ENCODE measurements at places on chromosomes 1 and 21.

DNA sequence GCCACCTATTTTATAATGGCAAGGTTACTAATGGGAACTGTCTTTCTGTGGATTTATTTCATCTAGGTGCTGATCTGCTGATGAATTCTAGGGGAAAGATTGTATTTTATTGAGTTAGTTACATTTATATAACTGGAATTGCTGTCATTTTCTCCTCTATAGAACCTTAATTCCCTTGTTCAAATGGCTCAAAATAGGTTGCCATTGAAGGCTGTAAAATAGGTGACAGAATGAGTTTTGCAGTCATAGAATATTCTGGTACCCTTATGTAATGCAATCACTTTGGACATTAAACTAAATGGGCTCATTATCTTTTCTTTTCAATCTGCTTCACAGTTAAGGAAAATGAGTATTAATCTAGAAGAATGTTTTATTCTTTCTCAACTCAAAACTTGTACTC, 131.0 kb downstream of the CTH start:
- DNase-seq: no peak

GRCh38 chr1:223176437-223176836, 33.4 kb upstream of the TLR5 start:
- no peak for DNase-seq

- DNase-seq: no peak
These were observed 111.5 kb downstream of the ETS2 start for GRCh38 chr21:38917043-38917774.

DNA sequence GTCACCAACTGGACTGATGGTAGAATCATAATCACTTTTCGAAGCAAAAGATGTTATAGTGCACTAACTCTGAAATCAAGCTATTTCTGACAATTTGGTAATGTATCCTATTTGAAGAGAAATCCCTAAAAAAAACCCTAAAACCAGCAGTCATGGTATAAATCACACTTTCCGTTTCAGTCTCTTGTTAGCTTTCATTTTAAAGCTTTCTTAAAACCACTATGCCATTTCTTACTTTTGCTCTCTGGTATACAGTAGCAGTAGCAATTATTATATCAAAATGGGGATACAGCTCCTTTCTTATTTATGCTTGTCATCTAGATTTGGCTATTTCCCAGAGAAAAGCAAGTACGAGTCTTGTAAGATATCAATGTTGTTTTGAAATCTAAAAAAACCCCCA, 323.3 kb downstream of the KCTD3 start:
- DNase-seq: no peak

DNA sequence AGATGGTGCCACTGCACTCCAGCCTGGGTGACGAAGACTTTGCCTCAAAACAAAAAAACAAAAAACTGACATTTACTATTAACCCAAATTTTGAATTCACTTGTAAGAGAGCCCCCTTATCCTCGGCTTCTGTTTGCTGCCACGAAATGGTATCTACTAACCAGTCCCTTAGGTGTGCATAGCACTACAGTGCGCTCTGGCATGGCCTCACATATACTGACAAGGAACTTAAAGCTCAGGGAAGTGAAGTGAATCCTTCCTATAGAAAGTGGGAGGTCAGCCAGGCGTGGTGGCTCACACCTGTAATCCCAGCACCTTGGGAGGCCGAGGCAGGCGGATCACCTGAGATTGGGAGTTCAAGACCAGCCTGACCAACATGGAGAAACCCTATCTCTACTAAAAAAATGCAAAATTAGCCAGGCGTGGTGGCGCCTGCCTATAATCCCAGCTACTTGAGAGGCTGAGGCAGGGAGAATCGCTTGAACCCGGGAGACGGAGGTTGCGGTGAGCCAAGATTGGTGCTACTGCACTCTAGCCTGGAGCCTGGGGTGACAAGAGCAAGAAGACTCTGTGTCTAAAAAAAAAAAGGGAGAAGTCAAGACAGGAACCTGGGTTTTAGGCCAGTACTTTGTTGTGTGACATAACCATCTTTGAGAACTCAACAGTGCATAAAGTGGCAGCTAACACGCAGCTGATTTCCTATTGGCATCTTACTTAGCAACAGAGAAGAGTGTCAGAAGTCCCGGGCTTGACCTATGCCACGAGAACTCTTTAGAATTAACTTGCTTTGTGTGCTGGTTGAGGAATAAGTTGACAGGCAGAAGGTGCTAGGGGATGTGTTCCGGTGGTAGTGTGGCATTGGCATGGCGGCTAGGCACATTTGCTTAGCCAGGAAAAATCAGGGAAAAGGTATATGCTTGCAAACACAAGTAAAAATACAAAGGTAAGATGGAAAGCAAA, 16.8 kb downstream of the ERRFI1 start:
- no peak for DNase-seq

DNA sequence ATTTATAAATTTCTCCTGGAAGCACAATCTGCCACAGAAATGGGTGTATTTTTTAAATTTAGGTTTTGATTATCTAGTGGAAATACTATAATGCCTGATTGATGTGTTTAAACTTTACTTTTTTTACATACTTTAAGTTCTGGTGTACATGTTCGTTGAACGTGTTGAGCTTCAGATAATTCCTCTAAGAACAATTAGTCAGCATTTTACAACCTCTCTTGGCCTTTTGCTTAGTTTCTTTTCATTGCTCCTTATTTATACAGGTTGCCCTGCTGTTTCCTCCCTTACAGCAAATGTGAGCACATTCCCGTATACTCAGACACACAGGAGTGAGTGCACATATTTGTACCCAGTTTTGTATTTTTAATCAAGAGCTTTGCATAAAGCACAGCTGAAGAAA, 1038.9 kb downstream of the BRINP3 start:
- DNase-seq: no peak

DNA sequence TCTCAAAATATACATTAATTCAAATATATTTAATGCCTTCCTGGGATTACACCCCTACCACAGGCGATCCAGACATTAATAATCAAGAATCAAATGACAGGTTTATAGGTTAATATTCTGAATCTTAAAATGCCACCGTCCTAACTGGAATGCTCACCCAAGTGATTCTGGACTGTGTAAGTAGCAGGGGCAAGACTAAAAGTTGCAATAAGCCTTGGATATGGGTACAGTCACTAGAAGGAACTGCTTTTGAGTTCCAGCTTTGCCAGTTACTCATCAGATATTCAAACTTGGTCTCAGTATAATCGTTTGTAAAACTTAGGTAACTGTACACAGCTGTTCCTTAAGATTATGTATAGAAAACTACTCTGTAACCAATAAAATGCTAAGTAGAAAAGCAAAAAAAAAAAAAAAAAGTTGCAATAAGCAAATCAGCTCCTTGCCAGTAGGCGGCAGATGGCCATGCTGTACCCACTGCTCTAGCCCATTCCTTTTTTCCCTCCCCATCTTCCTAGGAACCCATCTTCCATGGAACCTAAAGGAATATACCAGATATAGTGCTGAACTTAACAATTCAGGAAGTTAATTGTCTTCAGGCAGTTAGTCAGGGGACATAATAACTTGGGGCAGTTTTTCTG, 10.5 kb downstream of the RO60 start:
- DNase-seq: no peak

GRCh38 chr1:162033428-162033827, 9.8 kb upstream of the OLFML2B start:
- no peak for DNase-seq

- DNase-seq: no peak
These were observed 467 bp upstream of the CC2D1B start for GRCh38 chr1:52366517-52366827.

DNA sequence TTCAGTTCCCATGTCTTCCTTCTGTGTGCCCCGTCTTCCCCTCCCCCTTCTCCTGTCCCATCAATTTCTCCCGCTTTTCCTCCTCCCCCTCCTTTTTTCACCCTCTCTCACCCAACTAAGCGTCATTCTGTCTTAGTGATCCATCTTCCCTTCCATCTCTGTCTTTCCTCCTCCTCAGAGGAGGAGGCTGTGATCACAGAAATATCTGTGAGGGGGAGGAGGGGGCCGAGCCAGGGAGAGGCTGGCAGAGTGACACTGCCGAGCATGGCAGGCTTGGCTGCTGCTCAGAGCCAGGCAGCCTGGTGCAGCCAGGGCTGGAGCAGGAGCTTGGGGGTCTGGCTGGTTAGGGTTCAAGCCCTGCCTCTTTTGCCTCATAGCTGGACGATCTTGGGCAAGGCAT, 7.6 kb downstream of the HTR6 start:
- no peak for DNase-seq

DNA sequence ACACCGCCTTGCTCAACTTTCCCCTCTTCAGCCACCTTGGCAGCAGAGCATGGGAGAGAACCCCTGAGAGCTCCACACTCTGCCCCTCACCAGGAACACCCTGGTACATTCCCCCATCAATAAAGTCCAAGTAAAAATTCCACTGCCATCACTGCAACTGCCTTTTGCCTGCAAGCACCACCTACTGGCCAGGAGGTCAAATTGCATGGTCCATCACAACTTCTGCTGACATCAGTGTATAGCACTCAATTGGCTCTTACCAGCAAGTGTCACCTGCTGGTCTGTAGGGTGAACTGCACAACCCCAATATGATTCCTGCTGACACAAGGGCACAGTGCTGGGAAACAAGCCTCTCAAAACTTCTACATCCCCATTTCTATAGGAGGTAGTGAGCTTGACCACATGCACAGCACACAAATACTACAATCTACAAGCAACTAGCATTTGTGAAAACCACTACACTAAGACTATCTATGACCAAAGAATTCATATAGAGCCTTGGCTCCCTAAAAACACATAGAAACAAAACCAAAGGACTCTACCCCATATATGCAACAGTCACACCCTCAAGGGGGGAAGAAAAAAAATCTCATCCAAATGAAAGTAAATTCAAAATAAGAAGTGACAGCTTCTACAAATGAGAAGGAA, 69.2 kb downstream of the FASLG start:
- DNase-seq: no peak

DNA sequence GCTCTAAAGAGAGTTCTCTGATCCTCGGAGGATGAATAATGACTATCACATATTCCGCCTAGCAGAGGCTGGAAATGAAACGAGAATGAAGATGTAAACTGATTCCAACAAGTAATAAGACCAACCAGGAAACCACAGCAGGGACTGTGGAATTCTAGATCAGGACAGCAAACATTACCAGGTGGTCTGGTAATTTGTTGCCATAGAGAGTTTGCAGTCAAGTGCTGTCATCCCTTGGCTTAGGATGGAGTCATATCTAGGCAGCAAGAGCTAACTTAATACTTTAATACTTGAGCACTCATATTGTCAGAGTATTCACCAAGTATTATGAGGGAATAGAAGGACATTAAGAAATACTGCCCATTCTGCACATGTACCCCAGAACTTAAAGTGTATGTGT, 45.1 kb upstream of the MUTYH start:
- no peak for DNase-seq

DNA sequence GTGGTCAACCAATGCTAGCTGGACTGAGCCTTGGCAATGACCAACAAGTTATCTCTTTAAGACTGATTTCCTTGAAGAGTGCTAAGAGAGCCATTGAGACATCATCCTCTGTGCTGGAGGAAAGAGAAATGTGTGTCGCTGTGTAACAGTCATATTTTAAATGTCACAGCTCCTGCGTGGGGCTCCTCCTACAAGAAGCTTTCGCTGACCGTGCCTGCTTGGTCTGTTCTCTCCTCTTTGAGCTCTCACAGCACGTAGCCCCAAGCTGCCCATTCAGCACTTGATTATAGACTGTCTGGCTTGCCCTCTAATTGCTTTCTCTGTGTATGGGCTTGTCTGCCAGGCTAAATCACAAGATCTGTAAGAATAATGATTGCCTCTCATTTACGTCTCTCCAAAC, 221.3 kb downstream of the FOXD2 start:
- no peak for DNase-seq

GRCh38 chr21:44405091-44405947, 50.0 kb upstream of the LRRC3 start:
- DNase-seq: no peak

DNA sequence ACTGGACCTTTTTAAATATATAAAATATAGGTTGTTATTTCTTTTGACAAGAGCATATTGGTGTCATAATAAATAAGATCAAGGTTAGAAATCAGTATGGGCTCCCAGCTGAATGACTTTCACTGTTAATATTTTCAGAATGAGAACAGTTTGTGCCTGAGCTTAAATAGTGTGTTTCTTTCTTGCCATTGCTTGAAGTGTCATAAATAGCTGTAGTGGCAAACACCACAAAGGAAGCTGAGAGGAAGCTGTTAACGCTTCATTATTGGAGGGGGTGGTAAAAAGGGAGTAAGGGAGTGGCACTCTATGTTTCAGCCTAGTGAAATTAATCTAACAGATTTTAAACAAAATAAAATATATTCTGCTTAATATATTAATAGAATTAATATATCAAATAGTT, 1089.8 kb upstream of the NCAM2 start:
- no peak for DNase-seq

DNA sequence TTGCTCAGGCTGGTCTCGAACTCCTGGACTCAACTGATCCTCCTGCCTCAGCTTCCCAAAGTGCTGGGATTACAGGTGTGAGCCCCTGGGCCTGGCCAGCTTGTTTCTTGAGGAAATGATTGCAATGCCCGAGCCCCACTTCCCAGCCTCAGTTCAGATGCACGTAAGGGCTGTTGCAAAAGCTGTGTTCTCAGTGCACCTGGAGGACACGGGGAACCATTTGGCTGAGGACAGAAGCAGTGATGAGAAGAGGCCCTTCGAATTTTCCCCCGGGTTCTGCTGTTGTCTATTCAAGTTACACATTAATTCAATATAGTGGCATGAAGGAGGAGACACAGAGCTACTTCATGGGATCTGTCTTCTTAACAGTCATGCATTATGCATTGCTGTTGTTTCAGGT, 78.8 kb upstream of the WDR26 start:
- DNase-seq: no peak

DNA sequence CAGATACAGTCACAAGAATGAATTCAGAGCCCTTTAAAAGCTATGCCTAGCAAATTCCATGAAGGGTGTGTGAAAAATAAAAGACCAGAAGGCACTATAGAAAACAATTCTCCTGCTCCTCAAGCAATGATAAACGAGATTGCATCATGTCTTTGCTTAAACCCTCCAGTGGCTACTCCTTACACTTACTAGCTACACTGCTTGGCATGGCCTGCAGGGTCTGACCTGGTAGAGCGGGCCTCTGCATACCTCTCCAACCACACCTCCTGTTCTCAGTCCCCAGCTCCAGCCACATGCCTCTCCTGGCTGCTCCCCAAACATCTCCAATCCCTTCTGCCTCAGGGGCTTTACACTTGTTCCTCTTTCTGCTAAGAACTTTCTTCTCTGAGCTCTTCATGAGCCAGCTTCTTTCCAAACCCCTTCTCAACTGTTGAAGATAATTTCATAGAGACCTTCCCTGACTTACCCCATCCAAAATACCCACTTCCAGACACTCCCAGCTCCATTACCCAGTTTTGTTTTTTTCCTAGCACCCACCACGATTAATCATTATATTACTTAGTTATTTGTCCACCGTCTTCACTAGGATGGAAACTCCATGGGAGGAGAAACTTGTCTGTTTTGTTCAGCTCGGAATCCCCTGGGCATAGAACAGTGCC, 11.2 kb upstream of the CREG1 start:
- DNase-seq: no peak

Measured in dermis microvascular lymphatic vessel endothelial cell (primary cell).